NCI-H1694 treated with DMSO at 0.1 percent for 48 hours (cell line): ENCODE measurements at places on chromosomes 11 and 22.

DNA sequence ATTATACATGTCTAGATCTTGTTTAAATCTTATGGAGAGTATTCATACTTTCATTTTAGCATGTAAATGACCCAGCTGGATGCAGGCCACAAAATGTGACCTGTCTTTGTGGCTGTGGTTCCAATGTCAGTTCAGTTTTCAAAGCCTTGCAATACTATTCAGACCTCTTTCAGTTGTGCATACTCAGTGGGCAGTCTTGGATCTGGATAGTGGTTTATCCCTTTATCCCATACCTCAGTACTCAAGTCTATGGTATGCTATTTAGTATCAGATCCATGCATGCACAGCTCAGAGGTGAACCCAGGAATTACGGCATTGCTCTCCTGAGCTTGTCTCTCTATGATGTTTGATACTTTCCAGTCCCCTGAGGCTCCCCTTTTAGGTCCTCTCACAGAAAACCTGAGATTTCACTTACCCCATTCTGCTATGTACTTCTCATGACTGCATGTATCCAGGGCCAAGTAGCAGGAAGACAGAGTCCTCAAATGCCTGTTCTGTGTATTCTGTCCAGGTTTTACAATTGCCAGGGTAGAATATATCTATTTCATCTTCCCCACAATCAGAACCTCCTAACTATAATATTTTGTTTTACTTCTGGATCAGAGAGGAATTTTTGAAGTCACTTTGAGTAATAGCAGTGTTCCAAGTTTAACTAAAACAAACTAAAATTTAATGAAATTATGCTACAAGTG is 6.9 kb upstream of the P4HA3 start:
- no peak for DNase-seq

- DNase-seq: no peak
Observed at GRCh38 chr22:23837911-23838680, 710 bp downstream of the DERL3 start.

- DNase-seq: no peak
Observed at GRCh38 chr11:22640862-22641261, 15.2 kb upstream of the FANCF start.

GRCh38 chr22:30994960-30995359 is 25.9 kb downstream of the TUG1 start:
- no peak for DNase-seq

DNA sequence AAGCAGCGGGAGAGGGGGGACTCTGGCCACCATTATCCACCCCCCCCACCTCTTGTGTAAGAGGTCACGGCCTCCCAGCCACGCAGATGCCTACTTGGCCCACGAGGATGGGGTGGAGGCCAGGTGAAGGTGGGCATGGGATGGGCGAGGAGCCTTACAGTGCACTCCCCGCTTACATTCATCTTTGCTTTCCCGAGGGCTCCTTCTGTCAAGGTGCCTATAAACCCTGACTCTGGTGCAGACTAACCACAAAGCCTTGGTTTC is 13.1 kb downstream of the NPTXR start:
- no peak for DNase-seq

- DNase-seq: no peak
Observed at GRCh38 chr11:116164843-116165242, 607.9 kb downstream of the BUD13 start.

- DNase-seq: no peak
Observed at GRCh38 chr11:129598378-129598777, 217.3 kb upstream of the TMEM45B start.

DNA sequence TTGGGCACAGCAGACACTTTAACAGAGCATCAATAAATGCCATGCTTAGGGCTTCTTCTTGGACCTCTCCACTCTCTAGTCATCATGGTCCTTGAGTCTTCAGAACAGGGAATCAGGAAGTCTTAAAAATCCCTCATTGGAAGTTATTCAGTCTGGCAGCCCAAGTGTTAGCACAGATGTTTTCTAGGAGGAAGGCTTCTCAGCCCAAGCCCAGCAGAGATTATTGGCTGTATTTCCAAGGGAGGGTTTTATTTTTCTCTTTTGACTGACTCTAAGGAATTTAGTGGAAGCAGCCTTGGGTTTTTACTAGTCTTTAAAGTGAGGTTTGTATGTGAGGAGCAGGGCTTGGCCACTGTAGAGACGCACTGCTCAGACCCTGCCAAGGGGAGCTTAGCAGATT is 41.9 kb downstream of the CEP164 start:
- no peak for DNase-seq

- no peak for DNase-seq
Observed at GRCh38 chr11:80282643-80283042, 841.8 kb upstream of the TENM4 start.

- DNase-seq: no peak
Observed at GRCh38 chr11:87239001-87239400, 201.3 kb downstream of the TMEM135 start.

DNA sequence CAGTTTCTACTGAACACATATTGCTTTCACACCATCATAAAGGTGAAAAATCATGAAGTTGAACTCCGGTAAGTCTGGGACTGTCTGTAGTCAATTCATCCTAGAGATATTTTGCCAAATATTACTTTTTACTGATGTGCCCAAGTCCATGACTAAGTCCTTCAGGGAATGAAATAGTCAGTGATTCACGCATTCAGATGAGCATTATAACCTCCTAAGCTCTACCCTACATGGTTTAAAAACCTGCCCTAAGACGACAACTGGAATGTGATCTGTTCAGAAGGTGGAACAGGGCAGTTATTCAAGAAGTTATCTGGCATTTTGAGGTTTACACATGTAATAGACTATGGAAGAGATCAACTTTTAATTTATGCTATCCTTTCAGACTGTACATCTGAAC is 125.6 kb downstream of the TRPC6 start:
- no peak for DNase-seq

DNA sequence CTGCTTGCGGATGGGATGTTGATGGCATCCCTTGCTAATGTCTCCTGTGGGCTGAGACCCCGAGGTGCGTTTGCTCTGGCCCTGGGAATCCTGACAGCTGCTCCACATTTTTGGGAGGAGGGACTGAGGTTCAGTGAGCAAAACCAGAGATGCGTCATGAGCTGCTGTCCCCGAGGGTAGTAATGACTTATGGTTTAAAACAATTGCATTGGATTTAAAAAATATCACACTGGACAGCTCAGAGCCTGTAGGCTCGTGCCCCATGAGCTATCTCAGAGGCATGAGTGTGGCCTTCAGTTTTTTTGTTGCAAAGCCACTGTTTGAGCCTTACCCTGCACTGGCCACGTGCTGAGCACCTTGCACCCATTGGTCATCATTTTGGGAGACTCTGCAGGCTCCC is 20.9 kb upstream of the PARVG start:
- no peak for DNase-seq

DNA sequence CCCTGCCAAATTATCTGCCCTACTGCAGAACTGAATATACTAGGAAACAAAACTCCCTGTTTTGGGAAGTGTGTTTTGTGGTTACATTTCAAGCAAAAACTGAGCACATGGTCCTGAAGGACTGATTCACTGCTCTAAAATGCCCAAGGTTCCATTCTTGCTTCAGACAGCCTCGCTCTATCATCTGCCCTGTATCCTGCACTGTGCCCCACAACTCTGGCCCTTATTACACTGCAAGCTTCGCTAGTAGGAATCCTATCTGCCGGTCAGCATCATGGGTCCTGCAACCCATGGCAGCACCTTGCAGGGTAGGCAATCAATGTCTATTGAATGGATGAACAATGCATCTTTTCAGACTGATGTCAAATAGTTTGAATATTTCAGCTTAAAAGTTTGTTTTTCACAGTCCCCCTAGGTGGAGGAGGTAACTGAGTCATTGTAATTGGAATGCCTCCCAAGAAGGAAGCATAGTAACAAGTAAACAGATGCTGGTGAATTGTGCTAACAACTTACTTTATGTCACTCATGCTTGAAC is 21.3 kb downstream of the LAYN start:
- DNase-seq: no peak

GRCh38 chr11:34870548-34871196 is 45.5 kb downstream of the APIP start:
- no peak for DNase-seq
